ENCODE measurements at places on chromosomes 4 and X. TPM values are rescaled to one million over a fixed set of nuclear protein-coding genes. Genes with fewer than 3 reads are reported as not detected.

DNA sequence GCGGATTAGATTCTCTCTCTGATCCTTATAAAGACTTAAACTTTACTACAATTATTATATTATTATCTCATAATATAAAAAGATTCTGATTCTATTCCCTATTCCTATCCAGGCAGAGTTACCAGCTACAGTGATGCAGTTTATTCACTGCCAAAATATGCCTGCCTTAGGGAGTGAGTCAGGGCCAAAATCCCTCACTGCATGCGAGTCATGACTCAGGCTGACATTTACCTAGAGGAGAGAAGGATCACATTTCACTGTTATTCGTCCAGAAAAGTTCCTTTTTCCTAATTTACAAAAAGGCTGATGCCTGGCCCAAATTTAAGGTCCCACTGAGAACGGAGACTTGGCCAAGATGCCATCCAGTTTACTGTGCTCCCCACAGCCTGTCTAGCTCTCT, 168.5 kb upstream of the LDB2 start:
- no peak for DNase-seq

The USP17L28 gene
- total RNA-seq = not detected

DNA sequence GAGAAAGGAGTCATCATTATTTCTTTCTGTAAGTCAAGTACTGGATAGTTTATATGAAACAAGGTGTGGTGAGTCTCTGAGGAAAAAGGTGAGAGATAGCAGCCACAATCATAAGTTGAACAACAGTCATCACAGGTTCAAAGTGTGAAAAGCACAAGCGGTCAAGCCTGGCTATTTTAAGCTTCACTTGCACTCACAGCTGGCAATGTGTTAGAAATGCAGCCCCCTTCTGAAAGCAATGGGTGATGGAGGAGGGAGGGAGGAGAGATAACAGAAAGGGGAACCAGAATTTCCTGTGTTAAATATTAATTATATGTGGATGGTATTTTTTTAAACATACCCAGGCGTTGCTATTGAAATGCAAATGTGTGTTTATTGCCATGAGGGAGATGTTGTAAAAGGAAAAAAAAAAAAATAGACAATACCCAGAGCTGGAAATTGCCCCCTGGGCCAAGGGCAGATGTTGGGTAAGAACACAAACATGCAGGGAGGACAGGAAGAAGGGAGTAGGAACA, 26.9 kb upstream of the BMP3 start:
- DNase-seq = no peak

The FABP2 gene
- not detected for total RNA-seq

The AMTN gene
- not detected for total RNA-seq

The RBM46 gene
- 0.62 TPM for total RNA-seq

DNA sequence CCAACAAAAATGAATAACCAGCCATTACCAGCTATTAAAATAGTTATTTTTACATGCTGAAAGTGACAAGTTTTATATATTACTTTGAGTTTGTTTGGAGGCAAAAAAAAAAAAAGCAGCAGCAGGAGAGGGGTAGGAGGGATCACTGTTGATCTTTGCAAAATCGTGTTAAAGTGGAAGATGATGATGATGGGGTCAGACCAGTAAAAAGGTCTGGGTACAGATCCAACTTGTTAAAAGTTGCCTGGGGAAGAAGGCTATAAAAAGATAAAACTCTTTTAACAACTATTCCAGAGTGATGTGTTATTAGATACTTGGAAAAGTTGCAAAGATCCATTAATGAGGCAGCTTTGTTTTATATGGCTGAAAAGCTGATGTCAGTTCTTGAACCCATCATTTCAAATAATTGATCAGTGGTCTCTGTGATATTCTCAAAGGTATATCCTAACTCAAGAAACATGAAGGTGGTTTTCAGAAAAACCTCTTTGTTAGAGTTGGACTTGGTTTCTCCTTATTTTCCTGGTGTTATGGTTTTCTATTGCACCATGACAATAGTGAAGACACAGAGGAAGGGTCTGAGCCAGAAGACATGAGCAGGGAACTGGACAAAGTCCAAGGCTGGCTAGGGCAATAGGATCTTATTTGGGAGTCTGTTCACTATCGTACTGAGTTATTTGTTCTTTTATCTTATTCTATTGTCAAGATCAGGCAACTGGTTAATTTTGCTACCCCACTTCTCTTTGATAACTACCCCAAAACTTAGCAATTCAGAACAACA, 44.8 kb downstream of the EDNRA start:
- DNase-seq = no peak

DNA sequence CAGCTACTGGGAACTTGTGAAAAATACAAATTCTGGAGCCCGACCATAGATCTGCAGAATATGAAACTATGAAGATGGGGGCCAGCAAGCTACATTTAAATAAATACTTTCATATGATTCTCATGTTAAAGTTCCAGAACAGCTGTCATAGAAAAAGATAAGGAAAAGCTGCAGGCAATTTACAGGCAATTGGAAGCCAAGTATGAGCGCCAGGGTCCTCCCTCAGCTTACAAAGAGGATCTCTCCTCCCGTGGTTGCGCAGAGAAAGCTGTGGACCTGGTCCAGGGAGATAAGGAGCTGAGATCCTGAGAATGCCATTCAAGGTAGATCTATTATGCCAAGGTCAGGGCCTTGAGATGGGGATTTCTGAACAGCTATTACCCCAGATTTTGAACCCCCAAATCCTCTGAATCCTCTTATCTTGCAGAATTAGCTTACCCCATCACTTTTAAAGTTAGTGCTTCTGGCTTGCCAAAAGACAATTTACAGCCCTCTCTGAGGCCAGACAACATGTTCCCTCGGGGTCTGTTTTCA, 25.6 kb upstream of the FRAS1 start:
- no peak for DNase-seq

The BRS3 gene
- total RNA-seq = 0.10 TPM

The STAP1 gene
- total RNA-seq = not detected

GRCh38 chr4:144782345-144782744, 136.4 kb downstream of the HHIP start:
- DNase-seq = no peak

- DNase-seq = no peak
Measured at GRCh38 chr4:959338-960139, 13.8 kb downstream of the DGKQ start.

The PNCK gene
- total RNA-seq = 5.4 TPM

DNA sequence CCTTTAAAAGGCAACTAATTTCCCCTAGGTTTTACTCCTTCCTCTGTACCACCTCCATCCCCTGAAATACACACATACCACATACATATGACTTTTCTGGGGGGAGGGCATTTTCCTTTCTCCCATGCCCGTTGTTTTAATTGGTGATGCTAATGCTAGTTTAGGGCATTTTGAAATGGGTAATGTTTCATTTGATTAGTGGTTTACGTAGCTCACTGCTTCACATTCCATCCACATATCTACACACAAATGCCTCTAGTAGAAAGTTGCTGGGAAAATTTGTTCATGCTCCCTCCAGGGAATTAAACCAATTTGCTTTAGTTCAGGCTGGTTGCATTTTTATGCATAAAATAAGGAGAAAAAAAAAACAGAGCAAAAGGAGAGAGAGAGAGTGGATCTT, 231.2 kb downstream of the FRAS1 start:
- no peak for DNase-seq

DNA sequence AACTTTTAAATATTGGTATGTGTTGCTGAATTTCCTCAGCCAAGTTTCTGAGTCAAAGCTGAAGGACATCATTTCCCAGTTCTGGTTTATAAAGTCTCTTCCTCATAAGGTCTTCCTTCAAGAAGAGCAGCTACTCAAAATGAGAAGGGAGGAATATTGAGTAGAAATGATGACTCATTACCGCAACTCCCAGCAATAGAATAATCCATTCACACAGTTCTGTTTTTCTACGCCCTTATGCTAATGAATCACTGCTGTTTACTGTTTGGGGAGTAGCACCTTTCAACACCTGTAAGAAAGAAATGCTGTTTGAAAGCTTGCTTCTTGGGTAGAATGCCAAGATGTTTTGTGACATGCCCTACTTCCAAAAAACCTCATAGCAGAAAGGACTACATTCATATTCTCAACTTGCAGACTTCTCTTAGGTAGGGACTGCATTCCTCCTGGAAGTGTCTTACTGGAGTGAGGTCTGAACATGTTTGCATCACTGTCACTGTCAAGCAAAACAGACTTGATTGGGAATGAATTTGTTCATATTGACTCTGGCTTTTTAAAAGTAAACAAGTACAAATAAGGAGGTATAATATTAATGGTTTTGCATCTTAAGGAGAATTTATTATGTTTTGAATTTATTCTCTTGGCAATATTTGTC, 147.2 kb upstream of the BANK1 start:
- no peak for DNase-seq

DNA sequence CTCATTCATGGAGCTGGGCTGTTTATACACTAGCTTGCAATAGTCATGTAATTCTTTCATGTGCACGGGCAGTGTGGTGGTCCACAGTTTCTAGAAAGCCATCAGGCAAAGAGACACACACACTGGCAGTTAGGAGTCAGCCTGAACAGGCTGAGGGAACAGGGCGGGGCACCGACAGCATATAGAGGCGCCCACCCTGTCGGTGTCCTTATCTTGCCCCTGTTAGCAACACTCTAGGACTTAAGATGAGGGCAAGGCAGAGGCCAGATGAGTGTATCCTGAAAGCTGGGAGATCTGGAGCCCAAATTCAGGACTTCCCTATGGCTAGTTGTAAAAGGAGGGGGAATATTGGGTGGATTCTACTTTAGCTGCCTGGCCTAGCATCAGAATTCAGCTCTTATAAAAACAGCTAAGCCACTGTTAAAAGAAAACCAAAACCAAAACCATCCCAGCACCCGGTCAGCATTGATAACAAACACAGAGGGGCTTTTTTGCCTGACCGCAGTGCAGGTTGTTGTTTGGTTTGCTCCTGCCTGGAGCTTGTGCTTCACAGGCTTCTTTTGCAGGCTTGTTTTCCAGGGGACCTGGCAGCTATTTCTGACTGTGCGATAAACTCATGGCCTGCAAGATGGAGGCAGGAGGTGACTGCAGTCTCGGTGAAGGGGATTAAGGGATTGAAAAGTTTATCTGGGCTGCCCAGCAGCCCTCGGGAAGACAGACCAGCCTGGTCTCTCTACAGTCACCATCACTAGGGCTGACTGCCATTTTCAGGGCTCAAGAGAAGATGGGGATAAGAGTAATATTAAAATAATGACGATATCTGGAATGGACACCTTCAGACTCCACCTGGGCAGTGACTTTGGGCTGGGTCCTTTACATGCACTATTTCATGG, 638.9 kb downstream of the MID1IP1 start:
- DNase-seq = no peak

The GABRB1 gene
- 1.6 TPM for total RNA-seq

DNA sequence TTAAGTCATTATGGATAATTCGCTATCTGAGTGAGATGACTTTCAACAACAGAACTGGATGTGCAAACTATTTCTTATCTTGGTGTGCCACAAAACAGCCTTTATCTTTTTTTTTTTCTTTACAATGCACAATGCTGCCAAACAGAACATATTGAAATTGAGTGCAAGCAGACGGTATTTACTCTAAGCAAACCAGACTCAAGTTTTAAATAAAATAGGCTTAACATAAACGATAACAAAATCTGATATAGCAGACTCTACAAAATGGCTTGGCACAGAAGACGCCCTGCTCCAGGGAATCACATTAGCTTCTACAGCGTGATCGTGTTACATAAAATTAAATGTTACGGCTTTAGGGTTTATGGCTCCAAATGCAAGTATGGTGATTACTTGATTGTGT, 9.6 kb upstream of the STK32B start:
- no peak for DNase-seq
